ENCODE measurements at places on chromosomes 6 and 20. TPM values are rescaled to one million over a fixed set of nuclear protein-coding genes. Genes with fewer than 3 reads are reported as not detected.

Gene DEFB129
- total RNA-seq, result not detected

Gene CRISP3
- total RNA-seq, result not detected

Gene PPP1R3G
- 0.07 TPM for total RNA-seq

- peak; percentile 72 for DNase-seq
These were observed 39.2 kb downstream of the DYNLT1 start for GRCh38 chr6:158605266-158605878.

GRCh38 chr6:15344192-15344519, 98.3 kb downstream of the JARID2 start:
- no peak for DNase-seq

GRCh38 chr6:42197555-42198362, 3.0 kb upstream of the GUCA1B start:
- no peak for DNase-seq

DNA sequence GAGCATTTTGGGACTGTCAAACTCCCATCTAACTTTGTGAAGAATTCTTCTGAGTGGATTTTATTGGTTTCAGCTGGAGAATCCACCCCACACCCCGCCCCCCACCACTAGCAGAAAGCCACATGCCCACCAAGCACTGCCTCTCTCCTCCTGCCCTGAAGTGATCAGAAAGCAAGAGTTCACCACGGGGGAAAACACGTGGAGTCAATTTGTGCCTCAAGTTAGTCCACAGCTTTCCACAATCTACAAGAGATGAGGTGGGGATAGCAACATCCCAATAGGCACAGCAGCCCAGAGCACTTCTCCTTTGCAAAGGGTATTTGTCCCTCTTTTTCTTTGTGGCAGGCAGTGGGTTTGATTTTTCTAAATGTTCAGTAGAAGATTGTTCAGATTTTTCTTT, 177.3 kb upstream of the NT5E start:
- no peak for DNase-seq

GRCh38 chr20:24043294-24043693, 54.7 kb upstream of the GGTLC1 start:
- DNase-seq, result no peak

DNA sequence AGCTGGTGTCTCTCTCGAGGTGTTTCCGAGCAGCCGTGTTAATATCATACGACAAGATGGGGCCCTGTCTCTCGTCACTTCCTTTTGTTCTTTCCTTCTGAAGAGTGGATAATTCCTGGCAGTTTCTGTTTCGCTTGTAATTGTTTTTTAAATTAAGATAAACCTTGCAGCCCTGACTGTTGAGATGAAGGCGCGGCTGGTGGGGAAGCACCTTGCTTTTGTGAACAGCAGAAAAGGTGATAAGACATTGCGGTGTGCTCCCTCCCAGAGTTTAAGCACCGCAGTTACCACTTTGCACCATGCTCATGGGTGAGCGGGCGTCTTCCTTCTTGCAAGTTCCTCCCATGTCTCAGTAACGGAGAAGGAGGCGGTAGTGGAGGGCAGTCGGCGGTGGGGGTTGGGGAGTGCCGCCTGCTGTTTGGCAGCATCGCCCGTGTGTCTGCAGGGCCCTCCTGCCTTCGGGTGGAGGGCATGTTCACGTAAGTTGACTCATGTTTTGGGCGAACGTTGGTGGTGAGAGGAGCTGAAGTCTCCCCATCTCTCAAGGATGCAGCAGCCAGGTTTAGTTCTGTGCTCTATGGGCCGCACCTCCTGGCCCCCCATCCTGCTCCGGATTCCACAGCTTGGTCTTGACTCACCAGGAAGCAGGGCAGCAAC, 345.9 kb downstream of the TAF4 start:
- DNase-seq, result no peak

DNA sequence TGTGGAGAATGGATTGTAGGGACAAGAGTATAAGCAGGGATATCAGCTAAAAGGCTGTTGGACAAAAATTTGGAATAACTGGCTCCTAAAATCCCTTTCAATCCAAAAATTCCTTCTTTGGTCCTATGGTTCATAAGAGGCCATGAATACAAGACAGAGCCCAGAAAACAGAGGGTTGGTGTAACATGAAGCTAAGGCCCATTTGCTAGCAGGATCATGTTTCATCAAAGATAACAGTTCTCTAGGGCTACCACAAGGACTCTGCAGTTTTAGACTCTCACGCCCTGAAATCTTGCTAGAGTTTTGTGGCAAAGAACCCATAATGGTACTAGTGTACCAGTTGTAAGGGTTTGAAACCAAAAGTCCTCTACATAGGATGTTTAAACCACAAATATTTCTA, 327.8 kb upstream of the TBX18 start:
- DNase-seq, result no peak

DNA sequence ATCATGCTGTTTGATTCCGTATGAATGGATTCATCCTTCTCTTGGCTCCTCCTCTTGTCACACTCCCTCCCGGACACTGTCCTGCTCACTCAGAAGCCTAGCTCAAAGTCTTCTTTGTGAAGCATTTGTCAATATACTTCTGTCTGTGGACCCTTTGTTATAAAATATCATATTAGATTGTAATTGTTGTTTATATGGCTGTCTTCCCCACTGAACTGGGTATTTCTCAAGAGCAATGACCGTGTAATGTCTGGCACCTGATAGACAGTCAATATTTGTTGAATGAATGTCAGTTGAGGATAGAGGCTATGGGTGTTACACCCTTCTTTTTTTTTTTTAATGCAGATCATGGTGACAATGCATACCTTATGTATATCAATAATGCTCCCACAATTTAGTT, 335.3 kb downstream of the SOX4 start:
- no peak for DNase-seq

Measured in neural crest cell (in vitro differentiated cells).